ENCODE measurements at places on chromosomes 4 and X.

DNA sequence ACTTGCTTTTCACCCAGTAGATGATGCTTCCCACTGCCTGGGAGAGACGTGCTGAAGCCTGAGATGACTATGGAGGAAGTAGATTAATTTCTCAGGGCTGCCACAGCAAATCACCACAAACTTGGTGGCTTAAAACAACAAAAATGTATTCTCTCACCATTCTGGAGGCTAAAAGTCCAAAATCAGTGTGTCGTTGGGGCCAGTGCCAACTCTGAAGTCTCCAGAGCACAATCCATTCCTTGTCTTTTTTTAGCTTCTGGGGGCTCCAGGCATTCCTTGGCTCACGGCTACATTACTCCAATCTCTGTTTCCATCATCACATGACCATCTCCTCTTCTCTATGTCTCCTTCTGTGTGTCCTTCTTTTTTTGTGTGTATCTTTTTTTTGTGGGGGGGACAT is 105.8 kb upstream of the C1QTNF7 start:
- DNase-seq: no peak

DNA sequence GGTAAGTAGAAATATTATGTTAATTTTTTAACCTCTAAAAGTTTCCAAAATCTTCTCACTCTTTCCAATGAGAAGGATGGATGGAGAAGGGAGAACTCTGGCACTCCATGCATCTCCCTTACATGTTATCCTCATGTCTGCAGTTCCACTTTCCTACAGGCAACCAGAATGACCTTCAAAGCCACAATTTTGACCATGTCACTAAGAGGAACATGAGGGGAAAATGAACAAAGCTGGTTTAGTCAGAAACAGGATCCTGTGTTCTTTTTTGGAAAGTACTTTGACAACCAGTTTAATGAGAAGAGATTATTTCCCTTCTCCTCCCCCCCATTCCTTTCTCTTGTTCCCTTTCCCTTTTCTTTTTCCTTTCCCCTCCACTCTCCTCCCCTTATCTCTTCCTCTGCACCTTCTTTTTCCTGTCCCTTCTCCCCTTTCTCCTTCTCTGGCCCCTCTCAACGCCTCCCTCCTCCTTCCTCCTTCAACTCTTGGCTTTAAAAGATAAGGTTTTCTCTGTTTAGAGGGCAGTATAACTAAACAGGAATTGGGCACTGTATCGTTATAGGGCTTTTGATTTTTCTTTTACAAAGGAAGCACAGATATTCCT is 42.5 kb downstream of the DTHD1 start:
- DNase-seq: no peak

GRCh38 chr4:147492761-147493160 is 11.9 kb downstream of the EDNRA start:
- peak; percentile 57 for DNase-seq

DNA sequence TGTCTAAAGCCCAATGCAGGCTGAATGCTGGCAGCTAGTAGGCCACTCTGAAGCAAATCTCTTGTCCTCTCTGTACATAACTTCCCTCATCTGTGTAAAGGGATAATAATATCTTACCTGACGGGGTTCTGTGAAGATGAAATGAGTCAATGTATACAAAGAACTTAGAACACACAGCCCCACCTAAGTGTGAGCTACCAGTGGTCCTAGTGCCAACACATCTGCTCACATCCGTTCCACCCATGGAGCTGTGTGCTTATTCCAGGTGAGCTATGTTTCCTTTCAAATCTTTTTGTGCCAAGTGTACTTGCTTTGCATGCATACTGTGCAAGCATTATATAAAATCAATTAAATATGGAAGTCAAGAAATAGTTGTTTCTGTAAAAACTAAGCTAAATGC is 116.4 kb downstream of the TSPAN5 start:
- DNase-seq: no peak

- DNase-seq: peak; percentile 51
Measured at GRCh38 chr4:68349279-68349648, 626 bp downstream of the YTHDC1 start.

GRCh38 chr4:62474802-62475201 is 1274.7 kb downstream of the ADGRL3 start:
- peak; percentile 14 for DNase-seq

DNA sequence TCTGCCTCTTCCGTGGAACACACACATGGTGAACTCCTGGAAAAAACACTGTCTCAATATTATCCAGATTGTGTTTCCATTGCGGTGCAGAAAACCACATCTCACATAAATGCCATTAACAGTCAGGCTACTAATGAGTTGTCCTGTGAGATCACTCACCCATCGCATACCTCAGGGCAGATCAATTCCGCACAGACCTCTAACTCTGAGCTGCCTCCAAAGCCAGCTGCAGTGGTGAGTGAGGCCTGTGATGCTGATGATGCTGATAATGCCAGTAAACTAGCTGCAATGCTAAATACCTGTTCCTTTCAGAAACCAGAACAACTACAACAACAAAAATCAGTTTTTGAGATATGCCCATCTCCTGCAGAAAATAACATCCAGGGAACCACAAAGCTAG is 87.9 kb downstream of the TET2 start:
- DNase-seq: no peak

- no peak for DNase-seq
Measured at GRCh38 chr4:73711989-73712388, 28.4 kb upstream of the CXCL8 start.

GRCh38 chr4:7630568-7631287 is 196.0 kb upstream of the PSAPL1 start:
- DNase-seq: peak; percentile 93

GRCh38 chrX:88940904-88941303 is 193.9 kb downstream of the CPXCR1 start:
- no peak for DNase-seq

- DNase-seq: no peak
Measured at GRCh38 chrX:119753001-119753400, 5.4 kb upstream of the SOWAHD start.

DNA sequence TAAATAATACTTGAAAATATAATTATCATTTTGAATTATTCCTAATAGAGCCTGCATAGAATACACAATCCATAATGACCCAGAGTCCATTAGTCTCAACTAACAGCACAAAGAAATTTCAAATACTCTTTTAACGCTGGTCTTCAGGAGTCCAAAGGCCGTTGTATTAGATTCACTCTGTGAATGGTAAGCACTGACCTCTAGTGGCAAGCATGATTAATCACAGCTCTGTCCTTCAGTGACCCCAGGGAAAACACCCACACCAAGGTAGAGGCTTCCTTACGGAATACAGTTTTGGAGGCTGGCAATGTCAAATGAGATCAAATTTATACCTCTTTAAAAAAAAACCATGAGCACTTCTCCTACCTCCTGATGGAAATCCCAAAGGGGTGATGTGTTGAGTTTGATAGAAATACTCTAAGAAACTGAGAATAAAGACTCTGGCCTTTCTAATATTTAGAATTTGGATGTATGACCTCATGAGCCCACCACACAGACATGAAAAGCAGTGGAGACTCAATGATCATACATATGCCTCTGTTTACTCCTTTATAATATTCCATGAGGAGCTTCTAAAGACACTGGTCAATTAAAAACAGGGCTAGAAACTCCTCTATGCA is 147.2 kb upstream of the DKK2 start:
- DNase-seq: peak; percentile 72

All from ELR (cell line).